Stimulated activated CD4-positive, alpha-beta T cell treated with anti-CD3 and anti-CD28 coated beads, Interleukin-2, amount 100 ng/mL, for 4 hours (primary cell): ENCODE measurements at places on chromosomes 12 and 14.

DNA sequence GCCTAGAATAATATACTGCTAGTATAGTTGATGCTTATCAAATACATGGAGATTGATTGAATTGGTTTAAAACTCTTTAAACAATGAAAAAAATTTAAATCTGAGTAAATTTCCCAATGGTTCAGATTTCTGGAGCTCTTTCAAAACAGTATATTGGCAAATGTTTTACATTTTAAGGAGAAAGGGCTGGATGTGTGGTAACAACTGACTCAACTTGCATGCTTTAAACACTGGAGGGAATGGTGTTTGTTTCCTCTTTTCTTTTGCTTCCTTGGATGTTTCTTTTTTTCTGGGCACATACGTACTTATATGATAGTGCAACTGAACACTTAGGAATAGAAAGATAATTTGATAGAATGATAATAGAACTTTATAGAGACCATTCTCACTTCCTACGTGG is 73.8 kb upstream of the RFX4 start:
- no peak for DNase-seq

GRCh38 chr14:100117026-100117425 is 42.4 kb downstream of the DEGS2 start:
- DNase-seq = no peak

DNA sequence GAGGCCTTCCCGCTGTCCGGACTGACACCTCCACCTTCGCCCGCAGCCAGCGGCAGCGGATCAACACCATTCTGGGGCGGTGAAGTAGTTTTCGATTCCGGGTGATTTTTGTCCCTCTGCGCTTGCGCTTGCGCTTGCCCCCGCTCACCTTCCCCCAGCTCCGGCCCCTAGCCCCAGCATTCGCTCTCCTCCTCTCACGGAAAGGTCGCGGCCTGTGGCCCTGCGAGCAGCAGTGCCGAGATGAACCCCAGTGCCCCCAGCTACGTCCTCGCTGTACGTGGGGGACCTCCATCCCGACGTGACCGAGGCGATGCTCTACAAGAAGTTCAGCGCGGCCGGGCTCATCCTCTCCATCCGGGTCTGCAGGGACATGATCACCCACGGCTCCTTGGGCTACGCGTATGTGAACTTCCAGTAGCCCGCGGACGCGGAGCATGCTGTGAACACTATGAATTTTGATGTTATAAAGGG is 22.7 kb upstream of the SRGAP1 start:
- DNase-seq = no peak

GRCh38 chr12:6667559-6668210 is 4.8 kb upstream of the ING4 start:
- no peak for DNase-seq

- DNase-seq = no peak
Measured at GRCh38 chr12:104583301-104583700, 126.6 kb downstream of the CHST11 start.

DNA sequence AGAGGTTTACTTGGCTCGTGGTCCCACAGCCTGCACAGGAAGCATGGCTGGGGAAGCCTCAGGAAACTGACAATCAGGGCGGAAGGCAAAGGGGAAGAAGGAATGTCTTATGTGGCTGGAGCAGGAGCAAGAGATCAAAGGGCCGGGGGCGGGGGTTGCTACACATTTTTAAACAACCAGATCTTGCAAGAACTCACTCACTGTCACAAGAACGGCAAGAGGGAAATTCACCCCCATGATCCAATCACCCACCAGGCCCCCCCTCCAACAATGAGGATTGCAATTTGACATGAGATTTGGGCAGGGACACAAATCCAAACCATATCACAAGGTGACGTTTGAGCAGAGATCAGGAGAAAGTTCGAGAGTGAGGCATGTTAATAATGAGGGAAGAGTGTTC is 163.7 kb upstream of the RPH3A start:
- no peak for DNase-seq

DNA sequence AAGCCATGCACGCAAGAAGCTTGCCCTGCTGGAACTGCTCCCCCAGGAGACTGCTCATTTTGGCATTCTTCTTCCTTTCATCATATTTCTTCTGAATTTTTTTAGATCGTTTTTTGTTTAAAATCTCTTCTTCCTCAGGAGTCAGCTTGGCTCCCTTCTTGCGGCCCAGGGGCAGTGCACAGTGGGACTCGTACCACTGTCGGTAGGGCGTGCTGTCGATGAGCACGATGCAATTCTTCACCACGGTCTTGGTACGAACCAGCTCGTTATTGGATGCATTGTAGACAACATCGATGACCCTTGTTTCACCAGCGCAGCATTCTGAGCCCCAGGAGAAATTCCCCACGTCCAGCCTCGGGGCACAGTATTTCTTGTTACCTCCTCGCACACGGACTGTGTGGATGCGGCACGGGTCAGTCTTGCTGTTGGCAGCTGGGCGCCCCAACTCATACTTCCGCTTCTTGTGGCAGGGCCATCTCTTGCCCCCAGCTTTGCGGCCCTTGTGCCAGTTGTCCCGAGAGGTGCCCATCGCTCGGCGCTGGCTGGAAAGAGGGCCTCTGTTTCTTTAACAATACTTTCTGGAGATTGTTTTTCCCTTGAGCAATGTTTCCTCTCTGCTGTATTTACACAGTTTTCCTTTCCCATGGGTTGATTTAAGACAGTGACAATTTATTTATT is 452.4 kb downstream of the TMEM121 start:
- no peak for DNase-seq

DNA sequence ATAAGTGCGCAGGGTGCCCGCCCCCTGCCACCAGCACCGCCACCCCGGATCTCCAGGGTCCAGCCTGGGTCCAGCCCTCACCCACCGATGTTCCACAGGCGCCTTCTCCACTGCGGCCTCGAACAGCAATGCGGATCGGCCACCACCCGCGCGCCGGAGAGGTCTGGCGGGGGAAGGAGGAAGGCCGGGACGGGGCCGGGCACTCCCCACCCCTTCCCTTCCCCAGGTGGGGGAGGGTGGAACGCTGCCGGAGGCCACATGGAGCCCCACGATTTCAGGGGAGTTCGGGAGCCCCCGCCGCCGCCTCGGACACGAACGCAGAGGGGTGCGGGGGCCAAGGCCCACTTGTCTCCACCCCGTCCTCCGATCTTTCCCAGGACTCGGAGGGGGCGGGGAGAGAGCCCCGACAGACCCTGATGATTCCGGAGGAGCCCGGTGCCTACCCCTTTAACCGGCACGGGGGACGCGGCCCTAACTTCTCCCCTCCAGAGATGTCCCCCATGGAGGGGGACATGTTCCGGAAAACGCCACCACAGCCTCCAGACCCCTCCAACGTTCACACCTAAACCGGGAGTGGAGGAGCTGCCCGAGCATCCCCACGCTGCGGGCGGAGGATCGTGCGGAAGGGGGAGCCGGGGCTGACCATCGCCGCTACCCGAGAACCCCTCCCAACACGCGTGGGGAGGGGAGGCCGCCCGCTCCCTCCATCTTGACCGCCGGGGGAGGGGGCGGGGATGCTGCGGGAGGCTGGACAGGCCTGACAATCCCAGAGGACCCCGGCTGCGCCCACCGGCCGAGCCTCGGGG is 1.1 kb downstream of the ATXN2 start:
- peak; percentile 5 for DNase-seq

GRCh38 chr14:81348061-81348460 is 52.1 kb downstream of the STON2 start:
- DNase-seq = no peak

DNA sequence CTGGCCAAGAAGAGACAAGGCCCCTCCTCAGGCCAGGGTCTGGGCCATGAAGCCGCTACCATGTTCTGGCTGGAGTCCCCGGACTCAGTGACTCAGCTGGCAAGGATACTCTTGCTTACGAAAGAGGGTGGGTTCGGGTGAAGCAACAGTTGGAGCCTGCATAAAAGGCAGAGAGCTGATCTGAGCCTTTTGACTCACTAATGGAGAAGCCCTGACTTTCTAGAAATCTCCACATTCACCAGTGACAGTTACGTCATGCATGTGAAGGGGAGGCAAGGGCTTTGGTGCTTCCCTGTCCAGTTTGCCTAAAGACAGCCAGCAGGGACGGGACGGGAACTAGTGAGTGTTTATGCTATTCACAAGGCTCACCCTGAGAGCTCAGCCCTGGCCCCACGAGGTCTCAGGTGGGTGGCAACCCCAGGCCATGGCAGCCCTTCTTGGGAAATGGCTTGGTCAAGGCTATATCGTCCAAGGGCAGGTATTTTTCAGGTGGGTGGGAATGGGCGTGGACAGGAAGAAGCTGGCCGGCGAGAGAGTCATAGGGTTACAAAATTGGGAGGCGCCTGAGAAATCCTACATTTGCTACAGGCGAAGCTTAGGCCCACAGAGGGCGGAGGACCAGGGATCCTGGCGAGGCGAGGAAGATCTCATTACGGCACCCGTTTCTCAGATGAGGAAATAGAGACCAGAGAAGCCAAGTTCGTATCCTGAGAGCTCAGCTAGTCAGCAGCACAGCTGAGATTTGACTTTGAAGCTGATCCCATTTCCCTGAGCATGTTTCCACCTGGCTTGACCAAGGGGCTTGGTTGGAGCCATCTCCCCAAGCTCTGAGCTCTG is 314.6 kb downstream of the BCL11B start:
- no peak for DNase-seq

- no peak for DNase-seq
Measured at GRCh38 chr12:62750941-62751809, 183.8 kb downstream of the PPM1H start.

DNA sequence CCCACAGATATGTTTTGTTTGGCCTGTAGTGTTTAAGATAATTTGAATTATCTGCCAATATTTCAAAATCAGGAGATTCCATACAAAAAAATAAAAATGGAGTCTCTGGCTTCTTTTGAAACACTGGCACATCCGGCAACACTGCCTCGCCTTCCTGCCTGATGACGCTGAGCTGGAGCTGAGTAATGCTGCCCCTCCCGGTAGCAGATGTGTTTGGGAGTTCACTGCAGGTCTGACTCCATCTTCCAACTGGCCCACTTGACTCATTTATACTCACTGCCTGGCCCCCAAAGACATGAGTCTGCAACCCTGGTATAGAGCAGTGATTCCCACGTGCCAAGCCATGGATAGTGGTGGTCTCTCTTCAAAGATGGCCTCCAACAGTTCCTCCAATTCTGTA is 7.4 kb downstream of the CIT start:
- no peak for DNase-seq

- DNase-seq = no peak
Measured at GRCh38 chr12:58668233-58668632, 252.1 kb downstream of the LRIG3 start.

- no peak for DNase-seq
Measured at GRCh38 chr12:4825011-4825858, 84.5 kb upstream of the KCNA1 start.

DNA sequence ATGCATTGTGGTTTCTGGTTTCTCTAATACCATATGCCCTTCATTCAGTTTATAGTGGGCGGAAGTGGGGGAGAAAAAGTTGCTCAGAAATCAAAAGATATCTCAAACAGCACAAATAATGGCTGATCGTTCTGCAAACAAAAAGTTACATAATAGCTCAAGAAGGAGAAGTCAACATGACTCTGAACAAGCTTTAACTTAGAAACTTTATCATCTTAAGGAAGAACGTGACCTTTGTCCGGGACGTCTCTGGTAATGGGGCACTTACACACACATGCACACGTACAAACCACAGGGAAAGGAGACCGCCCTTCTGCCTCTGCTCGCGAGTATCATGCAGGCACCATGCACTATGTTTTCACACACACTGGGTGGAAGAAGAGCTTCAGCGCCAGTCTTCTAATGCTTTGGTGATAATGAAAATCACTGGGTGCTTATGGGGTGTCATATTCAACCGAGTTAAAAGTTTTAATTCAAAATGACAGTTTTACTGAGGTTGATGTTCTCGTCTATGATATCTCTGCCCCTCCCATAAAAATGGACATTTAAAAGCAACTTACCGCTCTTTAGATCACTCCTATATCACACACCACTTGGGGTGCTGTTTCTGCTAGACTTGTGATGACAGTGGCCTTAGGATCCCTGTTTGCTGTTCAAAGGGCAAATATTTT is 4.7 kb downstream of the FOS start:
- no peak for DNase-seq

GRCh38 chr12:4282103-4282891 is 8.7 kb downstream of the CCND2 start:
- no peak for DNase-seq

DNA sequence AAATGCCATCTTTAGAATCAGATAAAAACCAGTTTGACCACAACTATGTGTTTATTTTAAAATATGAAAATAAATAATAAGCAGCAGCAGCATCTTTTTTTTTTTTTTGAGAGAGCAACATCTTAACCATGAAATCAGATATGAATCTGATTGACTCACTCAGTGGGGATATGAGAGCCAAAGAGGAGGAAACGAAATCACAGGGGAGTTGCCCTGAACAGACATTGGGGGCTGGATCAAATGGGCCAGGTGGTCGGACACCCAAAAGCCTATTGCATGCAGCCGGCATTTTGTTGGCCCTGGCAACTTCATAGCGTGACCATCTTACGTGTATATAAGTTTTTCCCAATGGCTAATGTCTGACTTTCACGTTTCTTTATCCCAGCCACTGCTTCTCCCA is 321.1 kb downstream of the NPAS3 start:
- no peak for DNase-seq

DNA sequence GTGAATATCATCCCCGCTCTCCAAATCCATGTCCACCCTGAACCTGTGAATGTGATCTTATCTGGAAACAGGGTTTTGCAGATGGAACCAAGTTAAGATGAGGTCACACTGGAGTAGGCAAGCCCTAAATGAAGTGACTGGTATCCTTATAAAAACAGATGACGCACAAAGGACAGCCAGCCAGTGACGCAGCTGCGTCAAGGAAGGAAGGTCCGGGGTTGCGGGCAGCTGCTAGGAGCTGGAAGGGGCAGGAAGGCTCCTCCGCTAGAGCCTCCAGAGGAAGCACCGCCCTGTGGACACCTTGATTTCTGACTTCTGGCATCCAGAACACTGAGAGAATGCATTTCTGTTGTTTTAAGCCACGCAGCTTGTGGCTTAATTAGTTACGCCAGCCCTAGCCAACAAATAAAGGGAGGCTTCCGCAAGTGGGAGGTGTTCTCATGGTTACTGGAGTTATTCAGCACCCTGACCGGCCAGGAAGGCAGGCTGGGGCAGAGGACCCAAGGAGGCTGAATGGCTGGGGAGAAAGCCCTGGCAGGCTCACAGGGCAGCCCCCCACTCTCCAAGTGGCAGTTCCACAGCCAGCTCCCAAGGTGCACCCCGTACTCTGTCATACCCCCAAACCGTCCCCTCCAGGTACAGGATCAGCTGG is 127.6 kb upstream of the NCOR2 start:
- DNase-seq = no peak

DNA sequence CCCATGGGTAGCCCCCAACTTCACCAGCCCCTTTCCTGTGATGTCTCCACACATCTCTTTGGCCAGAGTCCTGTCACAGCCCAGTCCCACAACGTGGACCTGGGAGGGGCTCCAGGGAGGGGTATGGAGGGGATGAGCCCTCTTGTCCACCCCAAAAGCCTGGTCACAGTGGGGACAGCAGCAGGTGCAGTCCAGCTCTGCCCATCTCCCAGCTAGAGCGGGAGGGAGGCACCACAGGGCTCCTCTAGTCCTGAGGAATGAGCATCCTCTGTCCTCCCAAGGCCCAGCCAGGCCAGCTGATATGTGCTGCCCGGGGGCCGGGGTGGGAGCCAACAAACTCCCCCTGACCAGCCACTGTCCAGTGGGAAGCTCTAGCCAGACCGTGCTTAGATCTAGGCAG is 43.5 kb upstream of the EIF5 start:
- no peak for DNase-seq
